Naive B cell (primary cell): ENCODE measurements at places on chromosomes 12 and 14. TPM values are rescaled to one million over a fixed set of nuclear protein-coding genes. Genes with fewer than 3 reads are reported as not detected.

The ERP27 gene
- polyA plus RNA-seq = 2.5 TPM

DNA sequence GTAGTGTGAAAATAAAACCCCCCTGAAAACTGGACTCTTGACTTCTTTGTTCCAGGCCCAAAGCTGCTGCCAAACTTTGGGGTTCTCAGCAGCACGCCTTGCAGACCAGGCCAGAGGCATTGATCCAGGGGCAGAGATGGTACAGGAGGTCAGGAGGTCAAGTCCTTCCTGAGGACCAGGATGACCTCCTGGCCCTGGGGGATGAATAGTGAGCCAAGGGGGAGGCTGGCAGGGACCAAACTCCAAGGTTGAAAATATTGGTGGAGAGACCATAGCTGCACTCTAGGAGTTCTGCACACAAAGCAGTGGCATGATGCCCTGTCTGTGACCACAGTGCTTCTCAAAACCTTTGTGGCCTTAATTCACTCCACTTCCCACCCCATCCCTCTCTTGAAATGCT is 12.1 kb downstream of the SLC10A1 start:
- no peak overlapping the region for H3K4me3 ChIP-seq
- peaks cover 11% of the 10 kb centered on the region for H3K4me1 ChIP-seq

DNA sequence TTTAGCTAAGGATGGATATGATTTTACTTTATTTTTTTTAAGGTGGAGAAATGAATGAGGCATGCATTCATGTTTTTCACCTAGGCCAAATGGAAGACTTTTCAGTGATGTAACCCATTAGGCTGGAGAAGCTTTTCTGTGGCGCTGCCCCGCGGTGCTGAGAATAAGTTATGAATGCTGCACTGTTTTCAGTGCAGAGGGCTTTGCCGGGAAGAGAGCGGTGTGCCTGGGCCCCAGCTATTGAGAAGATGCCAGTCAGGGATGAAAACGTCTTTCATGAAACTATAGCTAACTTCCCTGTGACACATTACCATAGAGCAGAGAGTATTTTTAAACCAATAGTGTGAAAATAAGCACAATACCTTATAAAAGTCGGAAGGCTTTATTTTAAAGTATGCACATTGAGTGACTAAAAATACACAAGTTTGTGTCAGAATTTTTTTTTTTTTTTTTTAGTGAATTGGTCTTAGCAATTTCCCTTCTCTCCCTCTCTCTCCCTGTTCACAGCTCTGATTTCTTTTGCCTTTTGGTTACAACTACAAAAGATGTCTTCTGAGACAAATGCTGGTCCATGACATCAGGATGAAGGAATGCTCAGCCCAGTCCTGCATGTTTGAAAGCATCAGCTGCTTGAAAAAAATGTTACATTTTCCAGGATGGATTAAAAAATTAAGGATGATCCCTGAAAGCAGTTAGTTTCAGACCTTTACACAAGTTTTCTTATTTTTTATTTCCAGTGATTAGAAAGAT is 48.3 kb downstream of the NPAS3 start:
- H3K27me3 ChIP-seq = no peaks in the 10 kb centered on the region
- no peaks in the 10 kb centered on the region for H3K4me1 ChIP-seq
- no peak overlapping the region for H3K4me3 ChIP-seq
- no peaks in the 10 kb centered on the region for H3K36me3 ChIP-seq
- no peak for DNase-seq

The CLEC2D gene
- polyA plus RNA-seq = 329 TPM

GRCh38 chr14:92622311-92622710 is 108.7 kb downstream of the RIN3 start:
- no peaks in the 10 kb centered on the region for H3K4me1 ChIP-seq
- no peak for DNase-seq
- peaks cover 21% of the 10 kb centered on the region for H3K36me3 ChIP-seq
- no peaks in the 10 kb centered on the region for H3K27me3 ChIP-seq

The ZNF839 gene
- 5.0 TPM for polyA plus RNA-seq

DNA sequence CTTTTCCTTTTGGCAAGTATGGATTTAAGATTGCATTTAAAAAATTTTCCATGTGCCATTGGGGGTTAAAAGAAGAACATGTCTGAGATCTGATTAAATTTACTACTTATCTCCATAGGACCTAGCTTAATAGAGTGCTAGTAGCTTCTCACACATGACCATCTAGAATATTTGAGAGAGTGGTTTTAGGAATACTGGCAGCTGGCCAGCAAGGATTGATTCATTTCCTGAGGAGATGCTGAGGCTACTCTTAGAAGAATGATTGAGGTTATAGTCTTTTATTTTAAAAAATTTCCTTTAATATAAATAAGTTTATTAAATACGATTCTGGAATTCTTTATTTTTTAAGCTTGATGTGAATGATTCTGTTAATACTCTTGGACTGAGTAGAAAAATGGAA is 56.2 kb downstream of the MIPOL1 start:
- H3K27ac ChIP-seq = no peak overlapping the region
- H3K4me1 ChIP-seq = no peaks in the 10 kb centered on the region
- H3K36me3 ChIP-seq = no peaks in the 10 kb centered on the region
- no peak for DNase-seq
- no peaks in the 10 kb centered on the region for H3K27me3 ChIP-seq

DNA sequence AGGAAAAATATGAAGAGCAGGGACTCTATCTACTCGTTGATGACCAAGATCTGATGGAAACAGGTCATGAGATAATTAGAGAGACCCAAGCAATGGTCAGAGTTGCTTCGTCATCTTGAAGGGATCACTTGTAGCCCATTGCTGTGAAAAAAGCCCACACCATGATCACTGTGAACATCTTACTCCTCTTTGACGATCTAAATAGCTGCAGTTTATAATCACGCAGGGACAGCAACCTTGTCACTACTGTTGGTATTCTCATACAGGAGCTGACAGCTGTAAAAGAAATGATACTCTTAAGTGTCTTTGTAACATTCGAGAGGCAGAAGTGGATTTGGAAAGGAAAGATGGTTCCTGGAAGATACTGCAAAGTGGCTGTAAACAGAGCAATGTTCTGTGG is 33.7 kb upstream of the RERGL start:
- H3K4me3 ChIP-seq = no peak overlapping the region
- DNase-seq = no peak
- H3K36me3 ChIP-seq = peaks cover 9% of the 10 kb centered on the region
- peaks cover 1% of the 10 kb centered on the region for H3K4me1 ChIP-seq
- no peak overlapping the region for H3K27ac ChIP-seq
- H3K27me3 ChIP-seq = no peaks in the 10 kb centered on the region

The KRT72 gene
- not detected for polyA plus RNA-seq

GRCh38 chr12:97474987-97475386 is 12.4 kb downstream of the RMST start:
- no peaks in the 10 kb centered on the region for H3K36me3 ChIP-seq
- DNase-seq = no peak
- no peaks in the 10 kb centered on the region for H3K4me1 ChIP-seq
- no peaks in the 10 kb centered on the region for H3K27me3 ChIP-seq

The HCFC2 gene
- polyA plus RNA-seq = 6.3 TPM

The MMP19 gene
- polyA plus RNA-seq = not detected

The PMEL gene
- polyA plus RNA-seq = not detected

The CD27 gene
- polyA plus RNA-seq = 3.6 TPM

- H3K27ac ChIP-seq = peak overlapping the region; percentile 85
- no peak for DNase-seq
- no peak overlapping the region for H3K4me3 ChIP-seq
These were observed 13.0 kb downstream of the FGD6 start for GRCh38 chr12:95204141-95204866.

- H3K27me3 ChIP-seq = no peaks in the 10 kb centered on the region
- no peak overlapping the region for H3K27ac ChIP-seq
- H3K4me3 ChIP-seq = no peak overlapping the region
- no peak for DNase-seq
- H3K36me3 ChIP-seq = no peaks in the 10 kb centered on the region
- H3K4me1 ChIP-seq = no peaks in the 10 kb centered on the region
These were observed 163.6 kb upstream of the NAV3 start for GRCh38 chr12:77667101-77667500.

DNA sequence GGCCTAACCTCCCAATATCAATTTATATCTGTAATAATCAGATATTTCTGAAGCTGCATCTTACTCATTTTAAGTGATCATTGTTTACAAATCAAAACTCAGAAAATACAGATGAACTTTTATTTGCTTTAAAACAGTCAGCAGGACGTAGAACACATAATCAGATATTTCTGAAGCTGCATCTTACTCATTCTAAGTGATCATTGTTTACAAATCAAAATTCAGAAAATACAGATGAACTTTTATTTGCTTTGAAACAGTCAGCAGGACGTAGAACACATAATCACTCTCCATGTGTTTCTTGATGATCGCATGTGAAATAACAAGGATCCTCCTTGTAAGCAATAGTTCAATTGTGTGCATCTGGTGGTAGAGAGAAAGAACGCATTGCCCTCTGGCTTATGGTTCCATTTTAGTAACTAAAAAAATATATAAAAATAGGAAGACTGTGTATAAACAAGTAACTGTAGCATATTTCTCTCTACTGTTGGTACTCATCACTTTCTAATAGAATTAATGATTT is 15.0 kb upstream of the TMTC2 start:
- H3K4me1 ChIP-seq = peaks cover 4% of the 10 kb centered on the region
- no peak for DNase-seq
- H3K36me3 ChIP-seq = no peaks in the 10 kb centered on the region

The ITGA7 gene
- 0.14 TPM for polyA plus RNA-seq

The TMEM132C gene
- polyA plus RNA-seq = not detected

GRCh38 chr14:53532853-53533252 is 379.7 kb upstream of the DDHD1 start:
- H3K36me3 ChIP-seq = no peaks in the 10 kb centered on the region
- no peak overlapping the region for H3K27ac ChIP-seq

The ZBTB42 gene
- polyA plus RNA-seq = 1.3 TPM

The OR4E2 gene
- polyA plus RNA-seq = not detected

- H3K4me3 ChIP-seq = no peak overlapping the region
- no peak overlapping the region for H3K27ac ChIP-seq
- H3K36me3 ChIP-seq = no peaks in the 10 kb centered on the region
- no peak for DNase-seq
- peaks cover 6% of the 10 kb centered on the region for H3K27me3 ChIP-seq
- peaks cover 40% of the 10 kb centered on the region for H3K4me1 ChIP-seq
These were observed 160.7 kb upstream of the CCND2 start for GRCh38 chr12:4112734-4113325.

DNA sequence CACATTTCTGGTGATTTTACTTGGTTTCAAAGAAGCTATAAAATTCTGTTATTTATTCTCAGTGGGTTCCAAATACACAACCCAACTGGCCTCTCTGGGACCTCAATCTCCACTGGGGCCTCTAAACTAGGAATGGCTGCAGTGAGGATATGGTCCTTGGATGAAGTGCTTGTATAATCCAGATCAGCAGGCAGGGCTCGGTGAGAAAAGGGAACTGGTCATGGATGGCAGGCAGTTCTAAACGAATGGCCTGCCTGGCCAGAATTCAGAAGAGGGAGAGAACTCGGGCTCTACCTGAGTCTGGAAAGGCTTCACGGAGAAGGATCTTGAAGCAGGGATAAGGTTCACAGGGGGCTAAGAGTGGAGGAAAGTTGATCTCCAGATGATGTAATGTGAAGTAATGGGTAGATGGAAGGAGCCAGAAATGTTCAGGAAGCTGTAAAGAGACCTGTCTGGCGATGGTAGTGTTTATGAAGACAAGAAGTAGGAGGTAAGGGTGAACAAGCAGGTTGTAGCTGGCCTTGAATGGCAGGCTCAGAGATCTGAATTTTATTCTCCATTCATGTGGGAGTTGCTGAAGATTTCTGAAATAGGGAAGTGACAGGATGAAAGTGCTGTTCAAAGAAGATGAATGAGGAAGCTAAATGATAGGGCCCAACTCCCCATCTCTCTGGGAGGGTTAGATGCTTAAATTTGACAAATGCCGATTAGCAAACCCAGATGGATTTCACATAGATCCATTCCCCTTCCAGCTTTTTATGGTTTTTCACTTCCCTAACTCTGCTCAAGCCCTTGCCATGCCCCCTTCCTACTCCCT is 31.5 kb upstream of the ANO6 start:
- no peak overlapping the region for H3K27ac ChIP-seq
- no peak overlapping the region for H3K4me3 ChIP-seq
- DNase-seq = peak; percentile 7
- no peaks in the 10 kb centered on the region for H3K27me3 ChIP-seq

- no peak within 1 kb of the TSS for H3K27ac ChIP-seq
- peak within 1 kb of the TSS; percentile 79 for H3K4me3 ChIP-seq
- H3K4me1 ChIP-seq = peaks cover 18% of the 10 kb centered on the region
- H3K36me3 ChIP-seq = no peaks in the 10 kb centered on the region
- peaks cover 67% of the 10 kb centered on the region for H3K27me3 ChIP-seq
- DNase-seq = no peak
These were observed at the start of gene DIO3 for GRCh38 chr14:101561145-101561896. DIO3 (plus strand) TSS chr14:101561495.

The TMEM30B gene
- not detected for polyA plus RNA-seq

- peaks cover 10% of the 10 kb centered on the region for H3K27me3 ChIP-seq
- H3K4me1 ChIP-seq = peaks cover 5% of the 10 kb centered on the region
- H3K36me3 ChIP-seq = peaks cover 8% of the 10 kb centered on the region
- no peak overlapping the region for H3K4me3 ChIP-seq
- no peak overlapping the region for H3K27ac ChIP-seq
These were observed 238.3 kb upstream of the PWP1 start for GRCh38 chr12:107447336-107447735.

- H3K27ac ChIP-seq = no peak overlapping the region
- H3K4me3 ChIP-seq = no peak overlapping the region
- H3K36me3 ChIP-seq = no peaks in the 10 kb centered on the region
- H3K27me3 ChIP-seq = no peaks in the 10 kb centered on the region
- no peak for DNase-seq
- no peaks in the 10 kb centered on the region for H3K4me1 ChIP-seq
These were observed 458.8 kb upstream of the NOVA1 start for GRCh38 chr14:27056586-27056985.

GRCh38 chr12:127223731-127224130 is 1043.2 kb upstream of the TMEM132C start:
- H3K4me3 ChIP-seq = no peak overlapping the region
- H3K27ac ChIP-seq = no peak overlapping the region
- DNase-seq = no peak

DNA sequence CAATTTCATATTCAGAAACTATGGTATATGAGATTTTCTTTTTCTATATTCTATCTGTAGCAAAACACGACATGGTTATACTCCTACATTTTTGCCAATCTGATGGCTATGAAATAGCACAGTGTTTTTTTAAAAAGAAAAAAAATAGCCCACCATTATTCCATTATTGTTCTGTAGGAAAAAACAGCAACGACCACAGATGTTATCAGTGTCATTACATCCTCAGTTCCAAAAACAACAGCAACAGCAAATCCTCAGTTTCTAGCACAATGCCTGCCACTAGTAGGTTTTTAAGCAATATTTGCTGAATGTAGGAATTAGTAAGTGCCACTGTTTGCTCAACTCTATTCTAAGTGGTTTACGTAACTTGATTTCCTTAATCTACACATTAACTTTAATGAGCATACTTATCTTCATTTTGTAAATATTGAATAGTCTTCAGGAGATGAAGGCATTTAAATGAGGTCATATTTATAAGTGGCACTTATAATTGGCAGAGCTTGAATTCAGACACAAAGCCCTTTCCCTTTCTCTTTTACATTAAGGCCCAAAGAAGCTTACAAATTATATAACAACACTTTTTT is 8.3 kb downstream of the RNASE6 start:
- H3K27me3 ChIP-seq = no peaks in the 10 kb centered on the region
- H3K36me3 ChIP-seq = peaks cover 16% of the 10 kb centered on the region
- DNase-seq = no peak
- H3K27ac ChIP-seq = peak overlapping the region; percentile 26
- H3K4me1 ChIP-seq = peaks cover 57% of the 10 kb centered on the region
